ENCODE measurements at places on chromosomes 2 and 18.

- DNase-seq, result no peak
These were observed 73.6 kb upstream of the RTN4 start for GRCh38 chr2:55123851-55124269.

DNA sequence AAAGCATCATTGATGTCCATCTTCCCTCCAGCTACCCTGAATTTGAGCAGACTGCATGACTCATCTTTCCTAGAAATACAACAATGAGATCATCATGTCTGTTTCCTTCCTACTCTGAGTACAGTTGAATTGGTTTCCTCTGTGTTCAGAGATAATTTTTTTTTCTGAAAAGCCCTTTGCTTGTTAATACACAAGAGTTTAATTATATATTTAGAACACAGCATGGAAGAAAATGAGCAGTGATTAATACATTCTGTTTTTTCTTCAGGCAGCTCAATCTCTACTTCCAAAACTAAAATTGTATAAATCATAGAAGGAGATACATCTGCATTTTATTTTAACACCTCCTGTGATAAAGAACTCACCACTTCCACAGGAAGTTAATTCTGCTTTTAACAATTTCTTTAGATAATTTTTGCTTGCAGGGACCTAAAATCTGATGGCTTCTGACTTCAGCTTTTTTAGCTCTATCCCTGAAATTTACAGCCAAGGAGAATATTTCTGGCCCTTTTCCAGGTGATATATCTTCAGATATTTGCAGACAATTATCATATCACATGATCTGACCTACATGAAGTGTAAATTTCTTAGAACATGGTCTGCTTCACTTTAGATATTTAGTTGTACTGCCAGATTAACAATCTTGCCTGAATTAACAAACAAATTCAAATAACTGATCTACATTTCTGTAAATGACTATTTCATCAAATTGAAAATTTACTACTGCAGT lies 249.0 kb downstream of the TRIB2 start:
- DNase-seq, result peak; percentile 66

GRCh38 chr2:160609346-160609745 lies 115.7 kb upstream of the RBMS1 start:
- DNase-seq, result no peak

DNA sequence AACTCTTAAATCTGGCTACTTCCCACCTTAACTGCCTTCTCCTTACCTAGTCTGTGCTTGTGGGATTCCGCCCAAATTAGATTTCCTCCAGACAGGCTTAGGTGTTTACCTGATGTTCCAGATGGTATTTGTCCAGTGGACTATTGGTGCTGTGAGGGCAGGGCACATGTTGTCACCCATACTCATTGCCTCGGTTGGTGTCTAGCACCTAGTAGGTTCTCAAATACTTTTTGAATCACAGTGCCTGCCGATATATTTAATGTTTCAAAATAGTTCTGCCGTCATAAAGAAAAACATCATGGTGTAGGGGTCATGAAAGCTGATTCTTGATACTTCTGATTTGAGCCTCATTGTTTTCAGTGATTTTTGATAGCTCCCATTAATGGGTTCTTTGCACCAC lies 1.1 kb downstream of the SEPTIN2 start:
- DNase-seq, result peak; percentile 12

- DNase-seq, result no peak
These were observed 38.7 kb downstream of the PHLPP1 start for GRCh38 chr18:62754026-62754425.
